ENCODE measurements at places on chromosomes 7 and 10. TPM values are rescaled to one million over a fixed set of nuclear protein-coding genes. Genes with fewer than 3 reads are reported as not detected.
A peak's percentile ranks its signal among the peaks of the same experiment; 100 is the strongest.

The ACTL6B gene
- total RNA-seq, result not detected

The SVOPL gene
- not detected for total RNA-seq

The LBX1 gene
- total RNA-seq, result not detected

The CBX3 gene
- 178 TPM for total RNA-seq

The ACHE gene
- 55.9 TPM for total RNA-seq

The TMEM176B gene
- total RNA-seq, result 34.1 TPM

- H3K27me3 ChIP-seq, result no peaks in the 10 kb centered on the region
- H3K27ac ChIP-seq, result no peak overlapping the region
- no peak overlapping the region for H3K4me3 ChIP-seq
- no peak for DNase-seq
- no peaks in the 10 kb centered on the region for H3K4me1 ChIP-seq
Observed at GRCh38 chr7:68694656-68695055, 903.6 kb upstream of the AUTS2 start.

- no peaks in the 10 kb centered on the region for H3K4me1 ChIP-seq
- H3K4me3 ChIP-seq, result no peak overlapping the region
- no peak overlapping the region for H3K27ac ChIP-seq
- H3K36me3 ChIP-seq, result no peaks in the 10 kb centered on the region
- no peak for DNase-seq
- H3K27me3 ChIP-seq, result no peaks in the 10 kb centered on the region
Observed at GRCh38 chr7:3892686-3893085, 591.6 kb downstream of the SDK1 start.

GRCh38 chr7:116952635-116953371 lies 498 bp upstream of the ST7 start:
- peak overlapping the region; percentile 100 for H3K27ac ChIP-seq
- H3K4me3 ChIP-seq, result peak overlapping the region; percentile 60
- no peaks in the 10 kb centered on the region for H3K27me3 ChIP-seq
- H3K4me1 ChIP-seq, result no peaks in the 10 kb centered on the region
- H3K36me3 ChIP-seq, result no peaks in the 10 kb centered on the region

- H3K27ac ChIP-seq, result no peak overlapping the region
- no peaks in the 10 kb centered on the region for H3K36me3 ChIP-seq
- H3K4me1 ChIP-seq, result no peaks in the 10 kb centered on the region
- H3K4me3 ChIP-seq, result no peak overlapping the region
Observed at GRCh38 chr7:70856901-70857630, 274.9 kb upstream of the GALNT17 start.

DNA sequence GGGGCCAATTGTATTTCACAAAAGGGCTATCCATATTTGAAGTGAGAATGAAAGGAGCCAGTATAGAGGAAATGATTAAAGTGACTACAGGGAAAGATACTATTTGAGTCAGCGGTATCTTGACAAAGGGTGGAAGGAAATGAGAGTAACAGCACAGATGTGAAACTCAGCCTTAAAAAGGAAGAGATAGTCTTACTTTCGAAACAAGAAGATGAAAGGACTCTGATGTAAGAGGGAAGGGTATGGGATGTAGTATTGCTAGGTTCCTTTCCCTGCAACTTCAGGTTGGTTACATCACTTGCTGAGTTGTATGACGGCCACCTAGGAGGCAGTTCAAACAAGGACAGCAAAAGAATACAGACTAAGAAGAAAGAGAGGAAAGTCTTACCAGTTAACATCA lies 13.7 kb downstream of the CISD1 start:
- H3K4me1 ChIP-seq, result no peaks in the 10 kb centered on the region
- H3K27ac ChIP-seq, result no peak overlapping the region
- no peaks in the 10 kb centered on the region for H3K27me3 ChIP-seq

- H3K27ac ChIP-seq, result peak overlapping the region; percentile 40
- H3K4me3 ChIP-seq, result no peak overlapping the region
- no peaks in the 10 kb centered on the region for H3K27me3 ChIP-seq
- no peak for DNase-seq
Observed at GRCh38 chr7:90817151-90817550, 221.0 kb downstream of the CDK14 start.

- H3K36me3 ChIP-seq, result no peaks in the 10 kb centered on the region
- DNase-seq, result no peak
- H3K27me3 ChIP-seq, result no peaks in the 10 kb centered on the region
- no peaks in the 10 kb centered on the region for H3K4me1 ChIP-seq
Observed at GRCh38 chr7:13797545-13797944, 191.9 kb downstream of the ETV1 start.

DNA sequence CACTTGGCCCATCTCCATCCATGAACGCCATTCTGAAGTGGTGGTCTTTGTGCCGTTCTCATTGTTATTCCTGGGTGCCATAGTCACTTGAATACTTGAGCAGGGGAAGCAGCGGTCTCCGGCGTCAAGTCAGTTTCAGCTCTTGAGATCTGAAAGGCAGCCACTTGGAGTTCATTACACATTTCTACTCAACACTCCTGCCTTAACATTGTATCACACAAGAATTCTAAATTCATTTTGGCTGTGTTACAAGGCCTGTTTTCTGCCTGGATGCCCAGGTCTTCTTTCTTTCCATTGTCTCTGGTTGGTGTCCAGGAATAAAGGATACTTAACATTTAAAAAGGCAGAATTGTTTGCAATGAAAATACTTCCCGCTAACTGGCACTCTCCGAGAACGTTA lies 69.0 kb upstream of the RAB11FIP2 start:
- no peaks in the 10 kb centered on the region for H3K27me3 ChIP-seq
- no peaks in the 10 kb centered on the region for H3K4me1 ChIP-seq
- no peak overlapping the region for H3K4me3 ChIP-seq
- H3K27ac ChIP-seq, result peak overlapping the region; percentile 60

GRCh38 chr10:8437896-8438295 lies 383.4 kb downstream of the GATA3 start:
- H3K4me3 ChIP-seq, result no peak overlapping the region
- no peaks in the 10 kb centered on the region for H3K4me1 ChIP-seq
- DNase-seq, result no peak
- H3K27me3 ChIP-seq, result no peaks in the 10 kb centered on the region
- no peak overlapping the region for H3K27ac ChIP-seq

GRCh38 chr10:89210794-89211425 lies 3.8 kb upstream of the CH25H start:
- no peak overlapping the region for H3K27ac ChIP-seq
- no peak overlapping the region for H3K4me3 ChIP-seq
- no peaks in the 10 kb centered on the region for H3K27me3 ChIP-seq
- no peaks in the 10 kb centered on the region for H3K36me3 ChIP-seq
- no peaks in the 10 kb centered on the region for H3K4me1 ChIP-seq

DNA sequence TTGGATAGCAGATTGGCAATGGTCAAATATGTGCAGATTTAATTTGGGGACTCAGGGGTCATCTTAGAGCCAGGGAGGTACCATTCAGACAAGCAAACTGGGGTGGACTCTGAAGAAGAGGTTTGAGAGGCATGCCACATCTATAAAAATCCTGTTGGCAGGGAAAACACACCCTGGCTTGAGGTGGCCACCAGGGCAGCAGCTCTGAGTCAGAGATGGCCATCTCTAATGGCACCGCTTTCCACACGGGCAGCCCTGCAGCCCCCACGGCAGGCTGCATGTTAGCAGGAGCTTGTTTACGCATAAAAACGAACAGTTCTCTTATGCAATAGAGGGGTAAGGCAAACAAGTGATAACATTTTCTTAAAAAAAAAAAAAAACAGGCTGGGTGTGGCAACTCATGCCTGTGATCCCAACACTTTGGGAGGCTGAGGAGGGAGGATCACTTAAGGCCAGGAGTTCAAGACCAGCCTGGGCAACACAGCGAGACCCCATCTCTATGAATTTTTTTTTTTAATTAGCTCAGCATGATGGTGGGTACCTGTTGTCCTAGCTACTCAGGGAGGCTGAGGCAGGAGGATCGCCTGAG lies 14.9 kb downstream of the DLG5 start:
- H3K27ac ChIP-seq, result no peak overlapping the region
- no peaks in the 10 kb centered on the region for H3K27me3 ChIP-seq
- no peaks in the 10 kb centered on the region for H3K4me1 ChIP-seq
- no peak for DNase-seq
- no peaks in the 10 kb centered on the region for H3K36me3 ChIP-seq

DNA sequence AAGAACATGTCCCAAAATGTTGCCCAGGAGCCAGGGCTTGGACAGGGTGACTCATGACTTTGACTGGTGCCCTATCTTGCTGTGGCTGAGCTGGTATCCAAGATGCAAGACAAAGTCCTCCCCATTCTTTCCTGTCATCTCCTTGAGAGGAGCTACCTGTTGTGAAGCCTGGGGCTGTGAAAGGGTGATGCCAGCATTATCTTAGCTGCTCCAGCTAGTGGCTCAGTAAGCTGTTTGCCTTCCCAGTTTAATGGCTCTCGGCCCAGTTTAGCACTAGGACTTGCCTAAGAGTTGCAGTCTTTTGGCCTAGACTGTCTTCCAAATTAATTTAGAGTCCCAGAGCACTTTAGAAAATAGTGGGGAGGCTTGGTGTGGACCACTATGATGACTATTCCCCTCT lies 424.3 kb upstream of the NRG3 start:
- no peaks in the 10 kb centered on the region for H3K4me1 ChIP-seq
- DNase-seq, result no peak
- no peaks in the 10 kb centered on the region for H3K27me3 ChIP-seq
- H3K27ac ChIP-seq, result no peak overlapping the region
- no peak overlapping the region for H3K4me3 ChIP-seq
- H3K36me3 ChIP-seq, result no peaks in the 10 kb centered on the region

- H3K27ac ChIP-seq, result no peak overlapping the region
- H3K4me3 ChIP-seq, result no peak overlapping the region
- DNase-seq, result no peak
- H3K4me1 ChIP-seq, result no peaks in the 10 kb centered on the region
- no peaks in the 10 kb centered on the region for H3K36me3 ChIP-seq
- H3K27me3 ChIP-seq, result no peaks in the 10 kb centered on the region
Observed at GRCh38 chr7:159091041-159091440, 53.6 kb downstream of the VIPR2 start.

GRCh38 chr10:33660329-33660728 lies 325.9 kb upstream of the NRP1 start:
- H3K36me3 ChIP-seq, result no peaks in the 10 kb centered on the region
- no peak overlapping the region for H3K4me3 ChIP-seq
- no peaks in the 10 kb centered on the region for H3K27me3 ChIP-seq
- H3K4me1 ChIP-seq, result no peaks in the 10 kb centered on the region
- DNase-seq, result no peak

DNA sequence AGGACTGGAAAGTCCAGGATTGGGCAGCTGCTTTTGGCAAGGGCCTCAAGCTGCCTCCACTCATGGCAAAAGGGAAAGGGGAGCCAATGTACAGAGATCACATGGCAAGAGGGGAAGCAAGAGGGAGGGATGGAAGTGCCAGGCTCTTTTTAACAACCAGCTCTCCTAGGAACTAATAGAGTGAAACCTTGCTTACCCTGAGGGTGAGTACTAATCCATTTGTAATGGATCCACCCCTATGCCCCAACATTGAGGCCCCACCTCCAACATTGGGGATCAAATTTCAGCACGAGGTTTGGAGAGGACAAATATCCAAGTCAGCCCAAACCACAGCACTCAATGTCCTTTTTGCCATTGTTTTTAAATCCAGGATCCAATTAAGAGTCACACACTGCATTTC lies 12.5 kb downstream of the HABP2 start:
- no peaks in the 10 kb centered on the region for H3K36me3 ChIP-seq
- H3K27ac ChIP-seq, result no peak overlapping the region
- DNase-seq, result no peak
- no peak overlapping the region for H3K4me3 ChIP-seq

GRCh38 chr10:73810735-73811465 lies 498 bp downstream of the NDST2 start:
- H3K27ac ChIP-seq, result peak overlapping the region; percentile 88
- DNase-seq, result no peak
- H3K4me1 ChIP-seq, result no peaks in the 10 kb centered on the region
- no peaks in the 10 kb centered on the region for H3K36me3 ChIP-seq
- peak overlapping the region; percentile 73 for H3K4me3 ChIP-seq
- no peaks in the 10 kb centered on the region for H3K27me3 ChIP-seq

DNA sequence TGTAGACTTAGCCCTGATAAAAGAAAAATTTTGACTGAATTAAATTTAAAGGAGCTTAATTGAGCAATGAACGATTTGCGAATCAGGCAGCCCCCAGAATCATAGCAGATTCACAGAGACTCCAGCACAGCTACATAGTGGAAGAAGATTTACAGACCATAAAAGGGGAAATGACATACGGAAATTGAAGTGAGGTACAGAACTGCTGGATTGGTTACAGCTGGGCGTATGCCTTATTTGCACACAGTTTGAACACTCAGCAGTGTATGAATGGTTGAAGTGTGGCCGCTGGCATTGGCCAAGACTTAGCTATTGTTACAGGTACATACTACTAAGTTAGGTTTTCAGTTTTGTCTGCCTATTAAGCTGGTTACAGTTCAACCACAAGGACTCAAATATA lies 433.5 kb upstream of the CELF2 start:
- no peak overlapping the region for H3K4me3 ChIP-seq
- no peak overlapping the region for H3K27ac ChIP-seq
- no peaks in the 10 kb centered on the region for H3K27me3 ChIP-seq
- H3K36me3 ChIP-seq, result no peaks in the 10 kb centered on the region

GRCh38 chr10:79022565-79023230 lies 46.1 kb upstream of the ZMIZ1 start:
- H3K36me3 ChIP-seq, result no peaks in the 10 kb centered on the region
- no peaks in the 10 kb centered on the region for H3K27me3 ChIP-seq
- DNase-seq, result no peak
- no peak overlapping the region for H3K4me3 ChIP-seq
- H3K4me1 ChIP-seq, result no peaks in the 10 kb centered on the region
- H3K27ac ChIP-seq, result no peak overlapping the region

- H3K27me3 ChIP-seq, result no peaks in the 10 kb centered on the region
- no peaks in the 10 kb centered on the region for H3K4me1 ChIP-seq
- H3K4me3 ChIP-seq, result no peak overlapping the region
- no peak for DNase-seq
- H3K36me3 ChIP-seq, result no peaks in the 10 kb centered on the region
Observed at GRCh38 chr10:12719365-12719764, 282.1 kb downstream of the CCDC3 start.

- no peaks in the 10 kb centered on the region for H3K36me3 ChIP-seq
- no peaks in the 10 kb centered on the region for H3K27me3 ChIP-seq
- H3K4me3 ChIP-seq, result no peak overlapping the region
Observed at GRCh38 chr7:146636581-146636980, 520.0 kb downstream of the CNTNAP2 start.

DNA sequence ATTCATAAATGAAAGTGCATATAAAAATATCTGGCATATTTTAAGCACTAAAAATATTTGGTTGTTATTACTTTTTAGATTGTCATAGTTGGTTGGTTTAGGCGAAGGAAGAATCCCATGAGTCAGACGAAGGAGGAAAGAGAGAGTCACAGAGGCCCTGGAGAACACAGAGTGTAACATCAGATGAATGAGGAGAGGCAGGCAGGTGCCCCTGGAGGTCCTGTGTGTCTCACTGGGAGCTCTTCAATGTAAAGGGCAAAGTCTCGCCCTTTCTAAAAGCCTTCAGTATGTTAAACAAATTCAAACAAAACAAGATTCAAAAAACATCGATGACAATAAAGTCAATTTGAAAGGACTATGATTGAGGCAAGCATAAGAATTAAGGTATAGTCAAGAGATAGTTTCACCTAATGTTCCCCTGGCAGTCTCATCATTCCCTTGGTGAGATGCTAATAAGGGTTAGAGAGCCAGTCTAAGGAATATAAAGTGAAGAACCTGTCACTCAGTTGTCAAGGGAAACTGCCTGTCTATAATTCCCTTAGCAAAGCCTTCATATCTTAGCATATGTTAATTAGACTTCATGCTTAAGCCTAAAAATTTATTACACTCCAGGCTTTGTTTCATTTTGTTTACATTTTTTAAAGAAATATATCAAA lies 194.3 kb downstream of the TPK1 start:
- H3K4me3 ChIP-seq, result no peak overlapping the region
- H3K4me1 ChIP-seq, result no peaks in the 10 kb centered on the region
- no peaks in the 10 kb centered on the region for H3K36me3 ChIP-seq

GRCh38 chr7:18059171-18059570 lies 31.5 kb upstream of the PRPS1L1 start:
- H3K4me1 ChIP-seq, result no peaks in the 10 kb centered on the region
- no peak for DNase-seq
- H3K27ac ChIP-seq, result no peak overlapping the region
- H3K27me3 ChIP-seq, result no peaks in the 10 kb centered on the region
- no peak overlapping the region for H3K4me3 ChIP-seq
- H3K36me3 ChIP-seq, result no peaks in the 10 kb centered on the region

All from uterus (tissue), 4 donors.